Cardiac fibroblast (primary cell): ENCODE measurements at places on chromosomes 5 and 9.

GRCh38 chr5:132271251-132272246, 14.1 kb downstream of the PDLIM4 start:
- DNase-seq: no peak

DNA sequence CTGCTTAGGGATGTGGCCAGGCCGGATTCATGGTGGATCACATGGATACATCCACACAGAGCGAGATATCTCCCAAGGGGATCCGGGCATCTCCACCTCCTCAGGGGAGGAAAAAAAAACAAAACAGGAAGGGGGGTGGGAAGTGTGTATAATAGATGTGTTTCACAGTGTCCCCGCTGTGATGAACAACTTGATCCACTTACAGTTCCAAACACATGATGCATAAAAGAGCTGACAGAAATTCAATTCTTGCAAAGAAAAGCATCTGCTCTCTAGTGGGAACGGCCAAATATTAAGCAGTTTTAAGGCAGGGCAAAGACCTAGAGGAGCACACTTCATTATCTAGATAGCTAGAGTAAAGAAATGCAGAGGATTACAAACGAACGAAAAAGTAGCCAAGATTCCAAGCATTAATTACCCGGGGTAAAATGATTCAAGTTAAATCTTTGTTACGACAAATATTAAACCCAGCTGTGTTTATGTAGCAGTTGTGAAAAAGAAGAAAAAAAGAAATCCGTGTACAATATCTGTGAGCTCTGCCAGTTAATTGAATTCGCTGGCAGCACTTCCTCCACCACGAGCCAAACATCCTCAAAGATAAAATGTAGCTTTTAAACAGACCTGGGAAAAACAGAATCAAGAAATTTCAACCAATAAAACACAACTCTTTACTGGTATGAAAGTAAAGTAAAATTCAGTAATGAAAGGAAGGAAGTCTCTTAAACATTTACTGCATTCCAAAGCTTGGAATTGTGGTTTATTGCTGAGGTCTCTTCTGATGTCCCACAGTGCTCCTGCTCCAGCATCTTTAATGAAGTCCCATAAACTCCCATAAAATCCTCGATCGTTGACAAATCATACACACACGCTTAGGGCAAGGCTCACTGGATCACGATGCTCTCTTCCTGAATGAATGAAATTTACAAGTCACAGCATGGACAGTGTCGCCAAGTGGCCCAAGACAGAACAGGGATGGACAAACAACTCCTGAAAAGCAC, 213.0 kb downstream of the CRB2 start:
- DNase-seq: peak; percentile 38

DNA sequence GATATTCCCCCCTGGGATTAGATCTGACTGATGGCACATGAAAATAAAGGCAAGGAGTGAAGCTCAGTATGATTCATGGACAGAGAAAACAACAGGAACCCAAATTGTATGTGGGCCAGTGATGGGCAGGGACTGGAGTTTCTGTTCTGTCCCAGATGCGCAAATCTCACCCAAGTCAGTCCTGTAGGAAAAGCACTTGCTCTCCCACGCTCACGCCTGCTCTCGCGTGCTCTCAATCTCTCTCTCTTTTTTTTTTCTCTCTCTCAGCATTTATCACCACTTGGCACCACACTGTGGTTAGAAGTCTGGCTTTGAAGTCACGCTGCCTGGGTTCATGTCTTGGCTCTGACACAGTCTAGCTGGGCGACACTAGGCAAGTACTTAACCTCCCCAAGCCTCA, 106.5 kb upstream of the LRRTM2 start:
- peak; percentile 36 for DNase-seq

- no peak for DNase-seq
Observed at GRCh38 chr5:170278611-170279458, 18.7 kb downstream of the LCP2 start.

DNA sequence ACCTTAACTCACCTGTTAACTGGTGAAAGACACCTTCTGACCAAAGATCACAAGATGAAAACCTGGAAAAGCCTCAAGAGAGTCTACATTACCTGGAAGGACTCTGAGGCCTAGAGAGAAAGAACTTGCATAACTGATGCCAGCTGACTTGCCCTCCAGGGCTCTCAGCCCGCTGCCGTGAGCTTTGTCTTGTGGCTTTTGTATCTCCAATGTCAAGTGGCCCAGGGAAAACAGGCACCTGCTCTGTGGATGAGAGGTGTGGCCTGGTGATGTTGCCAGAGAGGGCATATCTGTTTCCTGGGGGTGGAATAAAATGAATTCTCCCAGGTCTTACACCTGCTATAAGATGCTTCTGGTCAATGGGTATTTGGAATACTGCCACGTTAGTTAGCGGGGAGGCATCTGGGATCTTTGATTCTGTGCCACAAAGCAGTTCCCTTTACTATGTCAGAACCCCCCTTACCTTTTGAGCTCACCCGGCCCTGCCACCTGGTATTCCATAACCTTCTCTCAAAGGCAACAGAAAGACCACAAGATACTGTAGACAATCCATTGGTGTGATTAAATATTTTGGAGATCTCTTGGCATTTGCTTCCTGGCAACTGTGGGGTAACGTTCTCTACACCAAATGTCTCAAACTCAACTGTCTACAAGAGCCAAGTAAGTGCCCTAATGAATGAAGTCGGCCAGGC, 54.9 kb upstream of the N4BP3 start:
- DNase-seq: no peak

DNA sequence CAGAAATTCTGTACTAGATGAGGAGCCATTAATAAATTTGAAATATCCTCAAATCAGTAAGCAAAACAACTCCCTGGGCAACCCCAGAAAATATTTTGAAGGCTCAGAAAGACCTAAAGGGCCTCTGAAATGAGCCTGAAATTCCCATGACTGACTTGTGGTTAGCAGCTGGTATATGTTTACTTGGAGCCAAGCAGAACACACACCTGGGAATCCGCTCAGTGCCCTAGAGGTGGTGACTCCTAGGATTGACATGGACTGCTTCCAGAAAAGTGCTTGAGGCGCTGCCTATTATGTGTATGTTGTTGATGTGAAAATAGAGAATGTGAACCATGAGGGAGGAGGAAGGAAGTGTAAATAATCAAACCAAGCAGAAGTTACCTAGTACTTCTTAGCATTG, 14.7 kb downstream of the RFK start:
- DNase-seq: no peak

DNA sequence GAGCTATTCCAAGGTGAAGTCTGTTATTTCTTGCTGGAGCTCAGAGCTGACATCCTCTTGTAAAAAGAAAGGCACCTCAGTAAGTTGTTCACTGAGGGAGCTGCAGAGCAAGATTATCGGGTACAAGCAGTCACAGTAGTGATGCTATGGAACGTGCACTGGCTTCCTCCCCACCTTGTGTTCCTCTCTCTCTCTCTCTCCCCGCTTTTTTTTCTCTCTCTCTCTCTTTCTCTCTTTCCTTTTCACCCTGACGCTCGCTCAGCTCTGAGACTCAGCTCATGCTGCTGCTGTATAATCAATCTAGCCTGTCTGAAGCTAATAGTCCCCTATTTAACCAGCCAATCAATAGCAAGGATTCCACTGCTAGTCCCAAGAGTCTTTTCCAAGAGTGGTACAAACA, 587.6 kb upstream of the CDH18 start:
- DNase-seq: no peak

DNA sequence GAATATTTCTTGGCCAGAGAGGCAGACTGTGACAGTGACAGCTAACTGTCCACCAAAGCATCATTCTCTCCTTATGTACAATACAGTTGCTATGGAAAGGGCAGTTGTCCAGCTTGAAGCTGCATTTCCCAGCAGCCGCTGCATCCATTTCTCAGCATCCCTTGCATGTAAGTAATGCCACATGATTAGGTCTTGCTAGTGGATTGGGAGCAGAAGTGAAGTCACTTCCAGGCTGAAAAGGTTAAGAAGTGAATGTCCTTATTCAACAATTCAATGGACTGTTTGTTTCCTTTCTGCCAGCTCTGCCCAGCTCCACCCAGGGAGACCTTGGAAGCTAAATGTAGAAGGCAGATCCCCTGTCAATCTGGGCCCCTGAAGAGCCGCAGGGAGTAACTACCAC, 26.1 kb upstream of the RETREG1 start:
- no peak for DNase-seq

GRCh38 chr9:37342493-37342892, 80.0 kb upstream of the GRHPR start:
- DNase-seq: no peak

GRCh38 chr5:155504606-155505005, 491.1 kb downstream of the KIF4B start:
- no peak for DNase-seq

DNA sequence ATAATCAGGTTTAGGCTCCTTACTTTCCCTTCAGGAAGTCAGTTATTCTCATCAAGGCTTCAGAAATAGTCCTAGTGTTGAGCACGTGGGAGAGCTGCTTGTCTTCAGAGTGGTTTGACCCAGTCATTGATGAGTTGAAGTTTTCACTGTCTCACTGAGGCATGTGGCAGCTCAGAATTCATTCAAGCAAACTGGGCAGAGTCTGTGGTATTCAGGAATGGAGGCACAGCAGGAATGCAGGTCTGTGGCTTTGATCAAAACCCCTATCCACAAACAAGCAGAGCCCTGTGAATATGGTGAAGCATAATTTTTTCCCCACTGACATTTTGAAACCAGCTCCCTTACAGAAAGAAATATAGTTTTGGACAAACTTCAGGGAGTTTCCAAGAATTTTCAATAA, 207.3 kb downstream of the CD180 start:
- peak; percentile 31 for DNase-seq

DNA sequence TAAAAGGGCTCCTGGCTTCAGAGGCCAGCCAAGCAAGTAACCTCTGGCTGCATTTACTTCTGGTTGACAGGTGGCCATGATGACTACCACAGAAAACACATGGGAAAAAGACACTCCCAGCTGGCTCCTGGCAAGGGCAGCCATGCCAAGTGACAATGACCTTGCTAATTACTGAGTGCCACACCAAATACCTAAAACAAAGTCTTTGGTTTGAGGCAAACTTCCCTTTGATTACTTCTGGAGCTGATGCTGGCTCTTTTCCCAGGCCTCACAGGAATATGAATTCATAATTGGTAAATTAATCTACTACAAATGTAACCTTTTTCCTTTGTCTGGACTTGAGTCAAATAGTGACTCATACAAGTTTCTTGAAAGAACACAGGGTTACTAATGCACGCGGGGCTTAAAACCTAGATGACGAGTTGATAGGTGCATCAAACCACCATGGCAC, 61.0 kb downstream of the LPAR1 start:
- DNase-seq: peak; percentile 63

DNA sequence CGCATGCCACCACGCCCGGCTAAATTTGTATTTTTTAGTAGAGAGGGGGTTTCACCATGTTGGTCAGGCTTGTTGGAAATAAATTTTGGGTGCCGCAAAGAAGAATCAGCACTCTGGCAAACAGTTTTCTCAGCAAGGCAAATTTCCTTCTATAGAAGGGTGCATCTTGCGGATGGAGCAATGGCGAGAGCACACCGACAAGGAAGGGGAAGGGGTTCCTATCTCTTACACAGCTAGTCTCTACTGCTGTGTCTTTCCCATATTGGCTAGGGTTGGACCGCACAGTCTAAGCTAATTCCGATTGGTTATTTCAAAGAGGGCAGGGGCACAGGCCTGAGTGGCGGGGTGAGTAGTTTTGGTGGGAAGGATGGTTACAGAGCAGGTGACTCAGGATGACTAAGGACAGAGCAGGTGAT, 707 bp downstream of the GTF3C5 start:
- no peak for DNase-seq

- peak; percentile 77 for DNase-seq
Observed at GRCh38 chr9:136847088-136847825, 2.0 kb upstream of the PHPT1 start.

DNA sequence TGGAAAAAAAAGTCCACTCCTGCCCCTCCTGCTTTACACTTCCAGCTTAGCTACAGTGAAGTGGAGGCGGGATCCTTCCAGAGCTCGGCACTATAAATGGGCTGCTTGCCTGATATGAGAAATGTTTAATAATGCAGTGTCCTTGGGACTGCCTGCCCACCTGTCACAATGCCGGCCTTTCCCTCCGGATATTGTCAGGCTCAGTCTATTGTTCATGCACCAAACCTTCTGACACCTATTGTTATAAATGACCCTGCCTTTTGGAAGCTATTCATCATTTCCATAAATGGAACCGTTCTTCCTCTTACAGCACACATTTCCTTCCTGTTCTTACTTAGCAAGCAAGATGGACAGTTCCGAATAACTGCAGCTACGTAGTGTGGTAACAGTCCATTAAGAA, 146.3 kb downstream of the DMAC1 start:
- peak; percentile 0 for DNase-seq

- peak; percentile 89 for DNase-seq
Observed at GRCh38 chr9:112012026-112012902, 115.7 kb downstream of the UGCG start.

GRCh38 chr5:109654455-109654854, 35.3 kb upstream of the MAN2A1 start:
- peak; percentile 19 for DNase-seq

DNA sequence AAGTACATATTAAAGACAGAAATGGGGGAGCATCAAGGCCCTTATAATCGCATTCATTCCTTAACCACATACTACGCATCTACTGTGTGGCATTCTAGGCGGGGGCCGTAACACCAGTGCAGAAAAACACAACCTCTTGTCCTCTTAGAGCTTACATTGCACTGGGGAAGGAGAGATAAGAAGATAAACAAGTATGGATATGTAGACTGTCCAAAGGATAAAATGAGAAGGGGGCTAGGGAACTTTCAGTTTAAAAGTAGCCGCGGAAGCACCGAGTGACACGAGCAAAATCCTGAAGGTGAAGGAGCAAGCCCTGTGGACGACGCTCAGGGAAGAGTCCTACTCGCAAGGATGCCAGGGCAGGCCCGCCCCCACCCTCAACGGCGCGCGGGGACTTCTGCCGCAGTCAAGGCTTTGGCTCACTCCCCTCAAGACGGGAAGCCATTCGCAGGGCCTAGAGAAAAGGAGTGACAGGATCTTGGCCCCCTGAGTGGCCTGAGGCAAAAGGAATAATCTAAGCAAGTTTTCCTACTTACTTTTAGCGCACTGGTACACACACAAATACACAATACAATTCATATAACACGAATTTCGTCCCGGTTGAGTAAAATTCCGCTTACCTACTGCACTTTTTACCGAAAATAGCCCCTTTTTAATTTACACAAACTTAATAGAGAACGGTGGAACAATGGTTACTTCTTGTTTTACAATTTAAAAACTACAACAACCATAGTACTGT, 1.3 kb upstream of the NIPBL start:
- peak; percentile 49 for DNase-seq

DNA sequence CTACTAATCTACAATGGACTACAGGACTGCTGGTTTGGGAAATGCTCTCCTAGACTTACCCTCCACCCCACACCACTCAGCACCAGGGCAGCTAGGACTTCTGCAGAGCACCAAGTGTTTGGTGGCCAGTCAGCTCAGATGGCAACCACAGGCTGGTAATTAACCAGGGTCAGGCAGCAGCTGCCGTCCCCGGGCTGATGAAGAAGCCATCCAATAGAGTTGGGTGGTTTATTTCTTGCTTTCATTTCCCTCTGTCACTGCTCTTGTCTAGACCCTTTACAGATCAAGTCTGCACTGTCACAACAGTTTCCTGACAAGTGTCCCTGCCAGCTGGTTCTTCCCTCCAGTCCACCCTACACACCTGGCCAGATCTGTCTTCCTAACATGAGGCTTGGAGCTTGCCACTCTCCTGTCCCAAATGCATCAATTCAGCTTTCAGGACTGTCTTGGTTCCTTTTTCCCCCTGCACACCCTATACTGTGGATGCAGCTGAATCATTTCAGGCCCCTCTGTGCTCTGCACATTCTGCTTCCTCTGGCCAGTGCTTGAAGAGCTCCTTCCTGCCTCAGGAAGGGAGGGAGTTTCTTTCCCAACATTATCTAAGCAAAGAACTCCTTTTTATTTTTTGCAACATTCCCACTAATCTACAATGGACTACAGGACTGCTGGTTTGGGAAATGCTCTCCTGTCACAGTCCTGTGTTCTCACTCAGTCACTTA, 30.2 kb upstream of the HSPA9 start:
- peak; percentile 3 for DNase-seq
